Mesendoderm (in vitro differentiated cells): ENCODE measurements at places on chromosomes 6 and 20.
A peak's percentile ranks its signal among the peaks of the same experiment; 100 is the strongest.

- H3K27ac ChIP-seq, result no peak overlapping the region
- no peaks in the 10 kb centered on the region for H3K36me3 ChIP-seq
- no peaks in the 10 kb centered on the region for H3K27me3 ChIP-seq
These were observed 5.3 kb downstream of the SLC22A2 start for GRCh38 chr6:160253292-160253691.

DNA sequence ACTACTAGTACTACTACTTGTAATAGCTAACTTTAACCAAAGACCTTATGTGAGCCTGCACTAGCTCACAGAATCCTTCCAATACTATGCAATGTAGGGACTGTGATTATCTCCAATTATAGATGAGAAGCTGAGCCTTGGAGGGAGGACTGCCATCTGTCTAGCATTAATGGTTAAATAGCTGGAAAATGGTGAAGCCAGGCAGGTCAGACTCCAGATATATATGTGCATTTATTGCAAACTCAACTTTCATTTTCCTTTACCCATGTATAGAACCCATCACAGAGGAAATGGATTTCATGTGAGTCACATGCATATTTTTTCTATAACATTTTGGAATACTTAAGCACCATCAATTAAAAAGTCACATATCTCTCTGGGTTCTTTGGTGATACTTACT, 229.9 kb downstream of the BCAS1 start:
- H3K4me1 ChIP-seq, result no peaks in the 10 kb centered on the region
- H3K27ac ChIP-seq, result no peak overlapping the region
- DNase-seq, result no peak
- H3K36me3 ChIP-seq, result no peaks in the 10 kb centered on the region
- no peak overlapping the region for H3K4me3 ChIP-seq
- no peaks in the 10 kb centered on the region for H3K27me3 ChIP-seq

- DNase-seq, result no peak
- no peak overlapping the region for H3K27ac ChIP-seq
- H3K4me3 ChIP-seq, result no peak overlapping the region
- no peaks in the 10 kb centered on the region for H3K4me1 ChIP-seq
- H3K36me3 ChIP-seq, result no peaks in the 10 kb centered on the region
- H3K27me3 ChIP-seq, result no peaks in the 10 kb centered on the region
These were observed 193.9 kb downstream of the DLL1 start for GRCh38 chr6:170096803-170097504.

GRCh38 chr6:130517444-130517931, 151.7 kb downstream of the TMEM200A start:
- no peaks in the 10 kb centered on the region for H3K27me3 ChIP-seq
- no peak overlapping the region for H3K4me3 ChIP-seq
- no peaks in the 10 kb centered on the region for H3K36me3 ChIP-seq

DNA sequence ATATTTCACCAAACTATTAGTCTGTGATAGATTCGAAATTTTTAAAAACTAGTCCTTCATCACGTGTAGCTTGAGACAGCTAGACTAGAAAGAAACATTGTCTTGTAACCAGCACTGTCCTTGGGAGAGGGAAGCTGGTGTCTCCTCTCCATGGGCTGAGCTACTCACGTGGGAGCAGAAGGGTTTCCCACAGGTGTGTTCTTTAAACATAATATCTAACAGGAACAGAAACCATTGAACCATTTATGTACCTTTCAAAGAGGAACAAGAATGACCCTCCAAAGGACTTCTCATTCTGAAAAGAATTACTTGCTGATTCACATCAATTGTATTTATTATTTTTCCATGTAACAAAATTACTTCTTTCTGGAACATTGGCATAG, 72.4 kb upstream of the SYNJ2 start:
- no peak overlapping the region for H3K27ac ChIP-seq
- no peaks in the 10 kb centered on the region for H3K4me1 ChIP-seq

DNA sequence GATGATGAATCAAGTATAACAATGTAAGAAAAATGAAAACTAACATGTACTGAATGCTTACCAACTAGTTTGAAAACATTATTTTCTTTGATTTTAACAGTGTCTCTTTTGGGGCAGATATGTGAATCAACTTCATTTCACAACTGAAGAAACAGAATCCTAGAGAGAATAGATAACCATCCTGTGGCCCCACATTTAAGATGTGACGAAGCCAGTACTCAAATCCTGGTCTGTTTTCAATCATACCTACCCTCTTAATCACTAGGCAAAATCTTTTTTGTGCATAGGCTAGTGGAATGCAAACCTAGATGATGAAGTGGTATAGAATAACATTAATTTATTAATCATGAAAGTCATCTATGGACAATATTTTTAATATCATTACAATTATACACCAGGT, 371.6 kb upstream of the EPHA7 start:
- no peaks in the 10 kb centered on the region for H3K4me1 ChIP-seq
- no peaks in the 10 kb centered on the region for H3K36me3 ChIP-seq
- DNase-seq, result no peak
- no peak overlapping the region for H3K4me3 ChIP-seq
- no peak overlapping the region for H3K27ac ChIP-seq

DNA sequence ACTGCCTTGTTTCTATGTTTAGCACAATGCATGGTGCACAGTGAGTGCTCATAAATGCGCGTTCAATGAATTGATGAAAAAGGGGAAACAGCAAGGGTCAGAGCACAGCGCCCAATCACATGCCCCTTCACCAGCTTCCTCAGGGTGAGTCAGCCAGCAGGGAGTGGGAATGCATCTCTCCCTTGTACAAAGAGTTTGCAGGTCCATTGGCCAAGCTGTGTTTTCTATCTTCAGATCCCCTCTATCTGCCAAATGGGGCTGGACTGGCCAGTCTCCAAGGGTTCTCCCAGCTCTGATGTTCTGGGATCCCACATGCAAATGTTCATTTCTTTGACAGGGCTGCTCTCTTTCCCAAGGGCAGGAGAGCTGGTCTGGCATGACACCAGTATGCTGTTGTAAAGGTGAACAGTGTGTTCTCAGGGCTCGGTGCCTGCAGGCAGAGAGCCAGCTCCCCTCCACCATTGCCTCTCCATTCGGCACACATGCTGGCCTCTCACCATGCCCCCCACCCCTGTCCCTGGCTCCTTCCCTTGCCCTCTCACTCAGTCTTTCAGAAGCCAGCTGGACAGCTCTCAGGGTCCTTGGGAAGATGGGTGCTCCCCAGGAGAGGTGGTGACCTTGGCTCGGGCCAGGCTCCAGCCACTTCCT, 25.0 kb downstream of the ANGPT4 start:
- DNase-seq, result no peak
- H3K27ac ChIP-seq, result no peak overlapping the region
- no peak overlapping the region for H3K4me3 ChIP-seq
- no peaks in the 10 kb centered on the region for H3K36me3 ChIP-seq
- H3K4me1 ChIP-seq, result no peaks in the 10 kb centered on the region

DNA sequence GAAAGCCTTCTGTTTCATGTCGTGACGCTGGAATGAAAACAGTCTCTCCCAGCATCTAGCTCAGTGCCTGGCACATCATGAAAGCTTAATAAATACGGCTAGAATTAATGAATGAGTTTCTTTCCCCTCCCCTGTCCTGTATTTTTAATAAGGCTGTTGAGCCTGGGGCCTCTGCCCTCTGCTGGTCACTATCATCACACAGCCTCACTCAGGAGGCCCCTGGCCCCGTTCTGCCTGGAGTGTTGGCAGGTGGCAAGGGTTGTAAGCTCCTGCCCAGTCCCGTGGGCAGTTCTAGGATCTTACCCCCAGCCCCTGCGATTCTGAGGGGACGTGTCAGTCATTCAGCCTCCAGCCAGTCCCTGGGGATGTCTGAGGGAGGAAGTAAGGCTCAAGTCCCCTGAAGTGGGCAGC, 41.4 kb downstream of the PHACTR3 start:
- H3K27me3 ChIP-seq, result no peaks in the 10 kb centered on the region
- H3K27ac ChIP-seq, result no peak overlapping the region
- DNase-seq, result no peak

- H3K4me3 ChIP-seq, result no peak overlapping the region
- H3K36me3 ChIP-seq, result no peaks in the 10 kb centered on the region
- H3K27me3 ChIP-seq, result no peaks in the 10 kb centered on the region
- DNase-seq, result no peak
- no peaks in the 10 kb centered on the region for H3K4me1 ChIP-seq
These were observed 248.8 kb downstream of the TFAP2A start for GRCh38 chr6:10166031-10166430.

- no peak for DNase-seq
- no peak overlapping the region for H3K27ac ChIP-seq
- no peaks in the 10 kb centered on the region for H3K36me3 ChIP-seq
- no peaks in the 10 kb centered on the region for H3K4me1 ChIP-seq
- H3K27me3 ChIP-seq, result no peaks in the 10 kb centered on the region
- H3K4me3 ChIP-seq, result no peak overlapping the region
These were observed 554.3 kb downstream of the CD109 start for GRCh38 chr6:74250161-74250818.

- no peak for DNase-seq
- H3K27ac ChIP-seq, result no peak overlapping the region
- H3K27me3 ChIP-seq, result no peaks in the 10 kb centered on the region
These were observed 59.4 kb downstream of the TNFRSF21 start for GRCh38 chr6:47250302-47250701.

- no peak for DNase-seq
- H3K36me3 ChIP-seq, result no peaks in the 10 kb centered on the region
- no peak overlapping the region for H3K4me3 ChIP-seq
- H3K27ac ChIP-seq, result no peak overlapping the region
These were observed 141.9 kb downstream of the CEBPB start for GRCh38 chr20:50332491-50332980.

GRCh38 chr6:151721671-151722070, 85.8 kb upstream of the ESR1 start:
- no peak for DNase-seq
- no peak overlapping the region for H3K4me3 ChIP-seq
- no peak overlapping the region for H3K27ac ChIP-seq
- H3K36me3 ChIP-seq, result no peaks in the 10 kb centered on the region

DNA sequence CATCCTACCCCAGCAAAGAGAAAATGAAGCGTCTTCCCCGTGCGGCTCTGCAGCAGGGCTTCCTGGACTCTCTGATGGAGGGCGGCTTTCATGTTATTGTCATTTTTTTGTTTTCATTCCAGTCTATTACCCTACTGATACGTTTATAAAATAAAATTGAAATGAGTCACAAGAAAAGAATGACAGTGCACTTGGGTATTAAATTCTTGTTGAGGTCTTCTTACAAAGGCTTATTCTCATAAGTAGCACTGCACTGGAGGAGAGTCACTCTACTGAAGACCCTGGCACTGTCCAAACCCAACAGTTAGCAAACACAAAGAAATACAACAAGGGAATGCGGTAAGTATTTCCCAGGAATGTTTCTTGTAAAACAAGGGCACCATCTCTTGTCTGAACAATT, 379.3 kb downstream of the MAFB start:
- peaks cover 4% of the 10 kb centered on the region for H3K4me1 ChIP-seq
- no peaks in the 10 kb centered on the region for H3K27me3 ChIP-seq
- H3K4me3 ChIP-seq, result no peak overlapping the region
- H3K36me3 ChIP-seq, result no peaks in the 10 kb centered on the region

GRCh38 chr6:2899596-2899995, 3.5 kb downstream of the SERPINB9 start:
- H3K27ac ChIP-seq, result no peak overlapping the region
- DNase-seq, result no peak
- peaks cover 4% of the 10 kb centered on the region for H3K36me3 ChIP-seq
- peaks cover 4% of the 10 kb centered on the region for H3K4me1 ChIP-seq

DNA sequence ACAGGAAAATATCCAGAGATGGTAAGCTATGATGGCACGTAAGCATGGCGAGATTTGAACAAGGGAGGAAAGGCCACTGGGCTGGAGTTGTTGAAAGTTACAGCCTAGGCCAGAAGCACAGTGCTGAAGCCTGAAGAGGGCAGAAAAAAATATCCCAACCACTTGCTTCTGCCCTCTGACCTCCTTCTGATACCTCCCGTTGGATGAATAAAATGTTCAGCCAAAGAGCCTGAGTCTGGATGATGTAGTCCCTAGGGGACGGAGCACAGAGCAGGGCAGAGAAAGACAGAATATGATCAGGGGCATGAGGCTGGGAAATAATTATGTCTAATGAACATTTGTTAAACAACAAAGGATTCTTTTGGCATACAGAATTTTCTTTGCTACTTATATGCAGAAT, 19.7 kb downstream of the KLHL31 start:
- no peaks in the 10 kb centered on the region for H3K4me1 ChIP-seq
- H3K27me3 ChIP-seq, result no peaks in the 10 kb centered on the region

GRCh38 chr6:2706558-2706957, 44.2 kb downstream of the MYLK4 start:
- no peaks in the 10 kb centered on the region for H3K4me1 ChIP-seq
- H3K27ac ChIP-seq, result no peak overlapping the region
- H3K4me3 ChIP-seq, result no peak overlapping the region
- no peak for DNase-seq
- no peaks in the 10 kb centered on the region for H3K36me3 ChIP-seq
- H3K27me3 ChIP-seq, result no peaks in the 10 kb centered on the region

GRCh38 chr20:63830841-63831588, at the start of gene ZBTB46:
Gene ZBTB46 (minus strand): TSS chr20:63831264. CDS start chr20:63790757, 40,507 bp downstream.
- H3K27me3 ChIP-seq, result no peaks in the 10 kb centered on the region
- no peaks in the 10 kb centered on the region for H3K36me3 ChIP-seq
- H3K4me3 ChIP-seq, result peak within 1 kb of the TSS; percentile 49
- peak; percentile 46 for DNase-seq
- no peak within 1 kb of the TSS for H3K27ac ChIP-seq

- H3K4me3 ChIP-seq, result no peak overlapping the region
- H3K4me1 ChIP-seq, result no peaks in the 10 kb centered on the region
- H3K27ac ChIP-seq, result no peak overlapping the region
These were observed 70.2 kb downstream of the PERP start for GRCh38 chr6:138037009-138037504.

GRCh38 chr6:35087361-35088280, 53.5 kb downstream of the TCP11 start:
- peaks cover 7% of the 10 kb centered on the region for H3K36me3 ChIP-seq
- H3K27me3 ChIP-seq, result no peaks in the 10 kb centered on the region
- H3K4me1 ChIP-seq, result no peaks in the 10 kb centered on the region

DNA sequence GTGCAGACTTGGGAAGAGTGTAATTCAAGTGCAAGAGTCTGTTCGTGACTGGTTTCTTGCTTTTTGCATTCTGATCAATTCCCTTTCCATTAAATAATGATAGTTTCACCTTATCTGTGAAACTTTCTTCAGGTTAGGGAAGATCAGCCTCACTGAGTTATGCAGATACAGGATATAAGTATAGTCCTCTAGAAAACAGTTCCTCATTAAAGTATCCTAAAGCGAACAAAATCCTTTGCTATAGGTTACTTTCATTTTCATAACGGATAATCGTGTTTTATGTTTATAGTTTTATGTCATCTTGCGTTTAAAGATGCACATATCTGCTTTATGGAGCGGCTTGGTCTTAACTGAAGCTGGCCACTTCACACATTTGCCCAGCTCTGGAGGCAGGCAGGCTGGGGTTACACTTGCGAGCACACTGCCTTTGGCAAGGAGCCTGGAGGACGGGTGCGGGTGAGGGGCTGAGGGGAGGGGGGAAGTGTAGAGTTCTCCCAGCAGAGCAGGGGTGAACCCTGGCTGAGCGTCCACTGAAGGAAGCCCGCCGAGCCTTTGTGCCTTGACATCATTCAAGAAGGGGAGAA, 123.5 kb upstream of the IFNGR1 start:
- no peaks in the 10 kb centered on the region for H3K27me3 ChIP-seq
- H3K4me3 ChIP-seq, result no peak overlapping the region
- no peaks in the 10 kb centered on the region for H3K4me1 ChIP-seq
- DNase-seq, result no peak
- H3K27ac ChIP-seq, result no peak overlapping the region
- H3K36me3 ChIP-seq, result no peaks in the 10 kb centered on the region
